ENCODE measurements at places on chromosomes 7 and 10.

DNA sequence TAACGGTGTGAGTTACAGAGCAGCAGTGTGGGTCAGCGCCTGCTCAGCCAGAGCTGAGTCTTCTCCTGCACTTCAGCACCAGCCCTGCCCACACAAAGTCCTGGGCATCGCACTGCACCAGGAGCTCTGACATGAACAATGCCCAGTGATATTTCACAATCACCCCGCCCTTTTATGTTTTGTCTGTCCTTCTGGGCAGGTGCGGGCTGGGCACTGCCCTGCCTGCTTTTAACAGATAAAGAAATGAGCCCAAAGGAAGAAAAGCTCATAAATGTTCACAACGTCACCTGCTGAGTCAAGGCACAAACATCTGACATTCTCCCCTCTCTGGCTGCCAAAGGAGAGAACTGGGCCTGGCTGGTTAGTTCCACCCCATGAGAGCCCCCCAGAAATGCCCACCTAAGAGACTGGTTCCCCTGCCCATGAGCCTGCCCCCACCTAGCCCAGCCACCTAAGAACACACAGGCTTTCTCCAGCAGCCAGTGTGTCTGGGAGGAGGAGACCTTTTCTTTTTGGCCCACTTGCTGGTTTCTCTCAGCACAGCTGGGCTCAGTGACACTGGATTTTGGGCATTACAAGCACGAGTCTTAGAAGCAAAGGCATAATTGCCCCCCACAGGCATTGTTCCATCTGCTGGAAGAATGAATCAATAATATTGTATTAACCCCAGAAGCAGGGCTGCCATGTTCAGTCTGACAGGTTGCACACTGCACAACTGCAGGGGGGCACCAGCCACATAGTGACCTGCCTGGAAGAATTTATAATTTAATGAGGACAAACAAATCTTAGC is 22.3 kb downstream of the CALML3 start:
- DNase-seq, result no peak

DNA sequence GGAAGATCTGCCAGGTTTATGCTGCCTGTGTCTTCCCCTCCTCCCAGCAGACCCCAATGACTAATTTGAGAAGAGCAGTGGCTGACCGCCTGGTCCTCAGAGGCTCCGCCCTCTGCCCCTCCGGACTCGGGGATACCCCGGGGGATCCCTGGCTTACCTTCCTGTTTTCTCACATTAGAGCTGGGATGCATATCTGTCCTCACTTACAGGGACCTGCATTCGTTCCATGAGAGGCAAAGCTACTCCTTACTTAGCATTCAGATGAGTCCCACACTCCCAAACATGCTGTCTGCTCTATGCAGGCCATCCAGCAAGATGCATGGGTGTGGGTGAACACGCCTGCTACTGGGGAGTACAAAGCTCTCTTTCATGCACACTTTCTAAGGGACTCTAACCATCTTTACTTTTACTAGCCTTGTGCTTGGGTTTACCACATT is 24.0 kb downstream of the VOPP1 start:
- no peak for DNase-seq

DNA sequence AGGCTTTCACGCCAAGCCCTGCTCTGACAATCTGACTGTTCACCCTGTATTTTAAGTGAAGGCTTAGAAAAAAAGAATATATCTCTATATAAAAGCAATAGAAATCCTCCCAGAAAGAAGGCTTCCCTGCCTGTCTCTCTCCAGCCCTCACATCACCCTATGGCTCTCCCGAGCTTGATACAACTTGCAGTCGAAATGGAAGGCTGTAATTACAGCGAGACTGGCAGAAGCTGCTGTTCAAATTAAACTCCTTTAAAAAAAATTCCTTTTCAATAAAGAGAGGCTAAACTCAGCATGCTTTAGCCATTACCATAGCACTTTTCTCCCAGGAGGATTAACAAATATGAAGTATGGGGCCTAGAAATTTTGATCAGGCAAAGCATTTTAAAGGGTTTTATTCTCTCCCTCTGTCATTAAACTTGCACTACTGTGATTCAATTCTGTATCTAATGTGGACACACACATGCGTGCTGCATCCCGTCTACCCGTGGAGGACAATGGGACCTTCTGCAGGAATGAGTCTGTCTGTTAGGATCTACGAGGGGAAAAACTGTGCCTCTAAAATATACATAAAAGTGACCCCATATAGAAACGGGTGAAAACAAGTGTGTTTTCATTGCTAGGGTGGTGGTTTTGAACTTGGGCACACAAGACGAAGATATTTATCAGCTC is 223.8 kb downstream of the USP6NL start:
- DNase-seq, result no peak

DNA sequence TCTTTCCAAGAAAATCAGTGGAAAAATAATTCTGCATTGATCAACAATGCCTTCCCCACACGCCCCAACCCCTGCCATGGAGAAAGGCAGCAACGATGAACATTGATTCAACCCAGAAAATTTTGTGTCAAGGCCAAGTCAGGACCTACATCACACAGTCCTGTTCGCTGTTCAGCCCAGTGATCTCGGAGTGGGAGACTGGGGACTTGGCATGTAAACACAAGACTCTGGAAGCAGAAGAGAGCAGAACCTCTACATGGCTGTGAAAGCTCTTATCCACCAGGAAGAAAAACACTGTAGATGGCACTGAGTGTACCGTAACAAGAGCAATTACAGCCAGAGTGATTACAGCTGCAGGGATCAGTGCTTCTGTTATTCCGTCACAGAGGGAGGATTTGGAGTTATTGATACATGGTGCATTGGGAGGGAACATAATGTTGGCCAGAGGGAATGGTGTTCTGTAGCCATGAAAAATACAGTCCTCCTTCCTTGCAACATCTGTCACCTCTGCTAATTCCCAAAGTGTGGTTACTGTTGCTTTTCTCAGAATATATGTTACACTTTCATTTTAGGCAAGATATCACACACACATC is 136.6 kb downstream of the IQUB start:
- DNase-seq, result no peak

GRCh38 chr10:90993340-90993739 is 72.5 kb upstream of the ANKRD1 start:
- no peak for DNase-seq

DNA sequence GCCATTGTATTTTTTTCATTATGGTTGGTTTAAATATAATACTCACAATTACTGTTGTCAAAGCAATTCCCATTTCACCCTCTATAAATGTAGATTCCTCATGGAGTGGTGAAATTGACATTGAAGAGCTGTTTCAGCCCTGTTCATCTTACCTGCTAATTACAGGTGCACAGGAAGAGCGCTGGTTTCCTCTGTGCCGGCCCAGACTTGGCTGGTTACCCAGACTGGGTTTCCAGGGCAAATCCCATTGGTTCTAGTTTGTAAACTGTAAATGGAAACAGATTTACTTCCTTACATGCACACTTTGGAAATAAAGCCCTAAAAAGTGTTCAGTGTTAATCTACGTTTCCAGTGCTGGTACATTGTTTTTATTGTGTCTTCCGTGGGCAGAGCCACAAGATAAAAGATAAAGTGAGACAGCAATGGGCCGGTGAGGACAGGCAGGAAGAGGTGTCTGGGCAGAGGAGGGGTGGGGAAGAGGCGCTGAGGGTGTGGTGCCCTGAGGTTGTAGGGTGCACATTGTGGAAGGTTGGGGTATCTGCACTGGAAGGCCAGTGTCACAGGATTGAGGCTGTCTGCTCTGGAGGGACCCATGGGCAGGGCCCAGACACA is 71.6 kb upstream of the ZPBP start:
- no peak for DNase-seq

DNA sequence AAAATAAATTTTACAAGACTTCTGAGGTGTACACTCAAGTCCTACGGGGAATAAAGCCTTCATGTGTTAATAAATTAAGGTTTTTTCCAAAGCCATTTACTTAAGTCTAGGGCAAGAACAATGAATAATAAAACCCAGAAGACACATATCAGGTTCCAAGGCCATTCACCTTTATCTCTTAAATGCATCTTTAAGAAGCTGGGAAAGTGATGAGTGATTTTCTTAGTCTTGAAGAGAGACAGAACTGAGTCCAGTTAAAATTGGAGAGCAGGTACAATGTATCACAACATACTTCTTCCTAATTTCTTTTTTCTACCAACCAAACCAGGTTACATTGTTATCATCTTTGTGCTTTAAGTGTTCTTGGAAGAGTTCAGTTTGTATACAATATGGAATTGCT is 189.5 kb downstream of the RAPGEF5 start:
- no peak for DNase-seq

GRCh38 chr7:95917634-95918033 is 145.3 kb downstream of the DYNC1I1 start:
- DNase-seq, result no peak

- no peak for DNase-seq
These were observed 1.5 kb downstream of the TMEM229A start for GRCh38 chr7:124031406-124031805.

DNA sequence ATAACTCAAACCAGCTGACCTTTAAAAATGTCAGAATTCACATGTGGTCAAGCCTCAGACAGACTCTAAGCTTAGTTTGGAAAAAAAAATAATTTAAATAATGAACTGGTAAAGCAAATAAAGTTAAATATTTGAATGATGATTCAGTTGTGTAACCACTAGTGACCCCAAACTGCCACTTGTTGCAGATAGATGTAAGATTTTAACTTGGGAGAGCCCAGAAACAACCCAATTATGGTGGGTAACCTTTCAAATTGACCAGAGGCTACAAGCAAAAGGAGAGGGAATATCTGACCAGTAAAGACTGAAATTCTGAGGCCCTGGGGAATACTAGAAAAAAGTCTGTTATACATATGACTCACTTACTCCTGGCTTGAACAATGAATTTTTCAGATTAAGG is 268.1 kb downstream of the HPSE2 start:
- no peak for DNase-seq

Measured in T-cell (primary cell).